Tongue (tissue), 3 donors: ENCODE measurements at places on chromosomes 4 and X. TPM values are rescaled to one million over a fixed set of nuclear protein-coding genes. Genes with fewer than 3 reads are reported as not detected.

DNA sequence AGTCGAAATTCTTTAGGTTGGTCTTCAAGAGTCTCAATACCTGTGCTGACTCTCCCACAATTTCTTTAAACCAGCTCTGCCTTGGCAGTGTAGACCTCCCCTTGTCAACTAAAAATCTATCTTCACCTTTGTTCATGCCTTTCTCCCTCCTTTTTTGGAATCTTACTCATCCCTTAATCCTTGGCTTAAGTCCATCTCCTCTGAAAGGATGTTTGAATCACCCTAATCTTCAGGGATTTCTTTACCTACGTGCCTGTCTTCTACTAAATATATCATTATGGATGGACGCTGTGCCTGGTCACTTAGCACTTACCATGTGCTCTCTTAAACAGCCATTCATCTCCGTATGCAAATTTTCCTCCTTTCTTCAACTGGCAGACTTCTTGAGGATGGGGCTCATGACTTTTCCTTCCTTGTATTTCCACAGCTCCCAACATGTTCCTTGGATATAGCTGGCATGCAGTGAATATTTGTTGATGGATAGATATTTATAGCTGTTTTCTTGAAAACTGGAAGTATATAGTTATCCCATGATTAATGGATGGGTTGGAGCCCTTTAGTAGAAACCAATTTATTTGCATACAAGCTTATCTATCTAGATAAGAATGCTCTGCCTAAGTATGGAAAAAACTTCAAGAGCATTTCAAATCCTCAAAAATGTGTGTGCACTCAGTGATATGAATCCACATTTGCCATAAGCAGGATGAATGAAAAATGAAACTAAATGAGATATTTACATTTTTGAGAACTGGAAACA, 166.6 kb downstream of the SPRY1 start:
- no peak for DNase-seq

DNA sequence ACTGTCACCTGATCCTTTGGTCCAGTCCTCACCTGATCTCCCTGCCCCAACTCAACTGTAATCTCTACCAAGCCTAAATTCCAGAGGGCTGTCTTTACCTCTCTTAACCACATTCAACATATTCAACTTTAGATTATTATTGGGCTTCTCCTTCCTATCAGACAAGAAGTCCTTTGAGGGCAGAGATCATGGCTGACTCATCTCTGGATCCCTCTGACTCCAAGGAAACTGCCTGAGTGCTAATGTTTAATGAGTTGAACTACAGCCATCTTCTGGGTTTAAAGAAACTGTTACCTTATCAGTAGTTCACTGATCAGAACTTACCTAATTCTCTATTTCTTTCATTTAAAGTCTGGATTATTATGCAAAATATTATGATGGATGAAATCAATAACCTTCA, 135.7 kb downstream of the GPC3 start:
- no peak for DNase-seq

GRCh38 chr4:158121161-158121579, 51.7 kb downstream of the GASK1B start:
- peak; percentile 93 for DNase-seq

DNA sequence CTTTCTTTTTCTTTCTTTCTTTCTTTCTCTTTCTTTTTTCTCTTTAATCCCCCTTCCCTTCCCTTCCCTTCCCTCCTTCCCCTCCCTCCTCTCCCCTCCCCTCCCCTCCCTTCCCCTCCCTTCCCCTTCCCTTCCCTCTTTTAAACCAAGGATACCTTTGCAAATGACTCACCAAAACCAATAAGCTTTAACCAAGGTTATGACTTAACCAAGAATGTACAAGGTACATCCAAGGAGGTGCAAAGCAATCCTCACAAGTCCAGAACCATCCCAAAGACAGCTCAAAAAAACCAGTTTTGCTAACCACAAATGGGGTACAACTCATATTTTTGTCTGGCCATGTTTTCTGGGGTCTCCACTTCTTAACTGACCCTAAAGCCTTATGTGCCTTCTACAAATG, 174.7 kb upstream of the PPP1R2C start:
- no peak for DNase-seq

- no peak for DNase-seq
Measured at GRCh38 chr4:186749611-186750281, 26.1 kb upstream of the FAT1 start.

Gene FRMD7
- 0.82 TPM for total RNA-seq

Gene FTSJ1
- 22.8 TPM for total RNA-seq

Gene ARX
- 0.31 TPM for total RNA-seq

Gene CCKAR
- total RNA-seq: 14.9 TPM

Gene SLC9B1
- total RNA-seq: 2.7 TPM
